D341Med (cell line): ENCODE measurements at places on chromosomes 12 and 14.

GRCh38 chr12:65875640-65876071 lies 51.4 kb downstream of the HMGA2 start:
- no peak for DNase-seq

GRCh38 chr12:97875064-97875463 lies 412.5 kb downstream of the RMST start:
- DNase-seq, result no peak

- DNase-seq, result no peak
These were observed 229.2 kb upstream of the GARIN6 start for GRCh38 chr12:99418379-99418778.

DNA sequence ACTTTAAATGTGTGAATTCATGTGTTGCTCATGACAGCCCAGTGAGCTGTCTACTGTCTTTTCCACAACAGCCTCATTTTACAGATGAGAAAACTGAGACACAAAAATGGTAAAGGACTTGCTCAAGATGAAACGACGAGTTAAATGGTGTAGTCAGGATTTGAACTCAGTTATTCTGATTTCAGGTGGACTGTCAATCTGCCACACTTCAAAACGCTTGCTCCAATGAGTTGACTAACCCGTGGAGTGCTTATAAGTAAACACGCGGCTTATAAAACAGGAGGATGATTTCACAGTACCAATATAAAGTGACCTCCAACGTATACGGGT lies 652 bp upstream of the POLE2 start:
- DNase-seq, result no peak

DNA sequence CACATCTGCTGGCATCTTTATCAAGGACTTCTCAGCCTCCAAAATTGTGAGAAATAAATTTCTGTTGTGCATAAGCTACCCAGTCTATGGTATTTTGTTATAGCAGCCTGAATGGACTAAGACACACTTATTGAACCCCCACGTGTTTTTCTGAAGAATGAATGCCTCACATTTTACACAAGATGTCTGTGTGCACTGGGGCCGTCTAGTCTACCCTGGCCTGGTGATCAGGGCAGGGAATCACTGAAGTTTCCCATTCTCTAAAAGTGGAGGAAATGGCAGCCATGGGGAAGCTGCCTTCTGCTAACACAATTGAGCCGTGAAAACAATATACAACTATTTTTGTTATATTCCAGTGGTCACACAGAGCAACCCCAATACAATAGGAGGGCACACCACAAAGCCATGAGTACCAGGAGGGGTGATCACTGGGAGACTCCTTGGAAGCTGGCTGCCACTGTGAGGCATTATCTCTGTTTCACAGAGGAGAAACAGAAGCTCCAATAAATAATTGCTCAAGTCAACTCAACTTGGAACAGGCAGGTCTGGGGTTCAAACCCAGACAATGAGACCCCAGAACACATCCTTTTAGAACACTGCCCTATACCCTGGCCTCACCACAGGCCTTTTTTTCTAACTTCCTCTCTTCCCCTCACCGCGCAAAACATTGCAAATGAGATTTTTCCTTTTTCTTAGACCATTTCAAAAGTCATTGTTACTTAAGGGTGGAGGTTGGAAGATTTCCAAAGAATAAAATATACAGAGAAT lies 18.3 kb upstream of the LTA4H start:
- no peak for DNase-seq

DNA sequence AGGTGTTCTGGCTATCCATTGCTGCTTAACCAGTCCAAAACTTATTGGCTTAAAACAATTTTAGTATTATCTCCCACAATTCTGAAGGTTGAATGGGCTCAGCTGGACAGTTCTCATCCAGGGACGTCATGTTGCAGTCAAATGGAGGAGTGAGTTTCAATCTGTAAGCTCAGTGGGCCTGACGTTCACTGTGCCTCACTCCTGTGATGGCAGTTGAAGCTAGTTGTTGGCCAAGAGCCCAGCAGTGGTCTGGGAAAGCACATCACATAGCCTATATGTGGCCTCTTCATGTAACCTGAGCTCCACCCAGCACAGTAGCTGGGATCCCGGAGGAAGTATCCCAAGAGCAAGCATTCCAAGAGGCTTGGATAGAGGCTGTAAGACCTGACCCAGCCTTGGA lies 40.6 kb upstream of the CDKN3 start:
- DNase-seq, result no peak
